Natural killer cell treated with Interleukin-12 subunit alpha and Interleukin-12 subunit beta and Interleukin-15 and Interleukin-18, amount 100 ng/mL, for 72 hours (primary cell): ENCODE measurements at places on chromosomes 16 and 17. TPM values are rescaled to one million over a fixed set of nuclear protein-coding genes. Genes with fewer than 3 reads are reported as not detected.

- no peak overlapping the region for H3K27ac ChIP-seq
- no peak for DNase-seq
- H3K36me3 ChIP-seq, result peaks cover 10% of the 10 kb centered on the region
- H3K4me1 ChIP-seq, result no peaks in the 10 kb centered on the region
- H3K4me3 ChIP-seq, result no peak overlapping the region
- no peaks in the 10 kb centered on the region for H3K27me3 ChIP-seq
Measured at GRCh38 chr16:48272837-48273421, 25.6 kb upstream of the ABCC11 start.

GRCh38 chr16:60091529-60091928, 1357.4 kb upstream of the GOT2 start:
- no peak for DNase-seq
- no peak overlapping the region for H3K27ac ChIP-seq
- H3K36me3 ChIP-seq, result peaks cover 5% of the 10 kb centered on the region

GRCh38 chr16:10386517-10387100, 748 bp downstream of the ATF7IP2 start:
- DNase-seq, result no peak
- peak overlapping the region; percentile 90 for H3K4me3 ChIP-seq
- peaks cover 14% of the 10 kb centered on the region for H3K36me3 ChIP-seq
- no peaks in the 10 kb centered on the region for H3K27me3 ChIP-seq
- H3K27ac ChIP-seq, result peak overlapping the region; percentile 92
- peaks cover 30% of the 10 kb centered on the region for H3K4me1 ChIP-seq

- peaks cover 23% of the 10 kb centered on the region for H3K4me1 ChIP-seq
- H3K27ac ChIP-seq, result peak overlapping the region; percentile 99
- no peaks in the 10 kb centered on the region for H3K27me3 ChIP-seq
- H3K36me3 ChIP-seq, result peaks cover 20% of the 10 kb centered on the region
- peak overlapping the region; percentile 98 for H3K4me3 ChIP-seq
- DNase-seq, result no peak
Measured at GRCh38 chr17:39981766-39982375, 1.3 kb downstream of the PSMD3 start.

DNA sequence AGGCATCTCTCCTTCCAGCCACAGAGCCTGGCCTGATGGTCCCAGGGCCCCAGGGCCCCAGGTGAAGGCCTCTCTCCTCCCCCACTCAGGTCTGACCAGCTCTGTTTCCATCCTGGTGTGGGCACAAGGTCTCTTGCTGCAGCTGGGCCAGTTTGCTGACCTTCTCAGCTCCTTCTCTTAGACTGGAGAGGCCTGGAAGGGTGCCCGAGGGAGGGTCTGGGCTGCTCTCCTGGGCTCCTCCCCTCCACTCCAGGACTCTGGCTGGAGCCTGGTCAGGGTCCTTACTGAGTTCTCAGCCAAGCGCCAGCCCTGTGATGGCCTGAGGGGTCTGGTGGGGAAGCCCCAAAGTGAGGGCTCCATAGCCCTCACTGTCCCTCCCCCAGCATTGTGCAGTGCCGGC, 12.4 kb downstream of the SOCS3 start:
- peak overlapping the region; percentile 4 for H3K27ac ChIP-seq
- no peaks in the 10 kb centered on the region for H3K36me3 ChIP-seq
- DNase-seq, result peak; percentile 35

Gene CLEC3A
- not detected for total RNA-seq

Gene MYH13
- not detected for total RNA-seq

Gene PRR35
- 0.64 TPM for total RNA-seq
